ENCODE measurements at places on chromosomes 1 and 21. TPM values are rescaled to one million over a fixed set of nuclear protein-coding genes. Genes with fewer than 3 reads are reported as not detected.

The SPTA1 gene
- total RNA-seq: 0.38 TPM

The PCSK9 gene
- total RNA-seq: not detected

The SFN gene
- not detected for total RNA-seq

The OR2M3 gene
- total RNA-seq: not detected

The TRIM17 gene
- not detected for total RNA-seq

The B3GALT5 gene
- not detected for total RNA-seq

The LAMTOR2 gene
- total RNA-seq: 57.3 TPM

The LCE6A gene
- total RNA-seq: not detected

The C1orf53 gene
- total RNA-seq: 8.3 TPM

The OR2AK2 gene
- not detected for total RNA-seq

The VTCN1 gene
- total RNA-seq: not detected

The NOS1AP gene
- 1.1 TPM for total RNA-seq

The PLA2G4A gene
- total RNA-seq: 13.4 TPM

The GPR3 gene
- total RNA-seq: 0.66 TPM

The CDC7 gene
- total RNA-seq: 1.9 TPM

The OPTC gene
- not detected for total RNA-seq

The LDLRAD1 gene
- total RNA-seq: not detected

The HIVEP3 gene
- 2.4 TPM for total RNA-seq

The PHTF1 gene
- total RNA-seq: 14.5 TPM

The TMEM269 gene
- total RNA-seq: not detected

The POLR3GL gene
- 39.9 TPM for total RNA-seq

The DDR2 gene
- 258 TPM for total RNA-seq

The RAB25 gene
- total RNA-seq: not detected

The CSMD2 gene
- total RNA-seq: 4.4 TPM

The OLIG2 gene
- total RNA-seq: not detected

The GUCA2A gene
- not detected for total RNA-seq

The B3GALT2 gene
- 0.22 TPM for total RNA-seq

The STYXL2 gene
- total RNA-seq: not detected

Data from subcutaneous adipose tissue (tissue), 4 donors.